ENCODE measurements at places on chromosomes 6 and 20.

DNA sequence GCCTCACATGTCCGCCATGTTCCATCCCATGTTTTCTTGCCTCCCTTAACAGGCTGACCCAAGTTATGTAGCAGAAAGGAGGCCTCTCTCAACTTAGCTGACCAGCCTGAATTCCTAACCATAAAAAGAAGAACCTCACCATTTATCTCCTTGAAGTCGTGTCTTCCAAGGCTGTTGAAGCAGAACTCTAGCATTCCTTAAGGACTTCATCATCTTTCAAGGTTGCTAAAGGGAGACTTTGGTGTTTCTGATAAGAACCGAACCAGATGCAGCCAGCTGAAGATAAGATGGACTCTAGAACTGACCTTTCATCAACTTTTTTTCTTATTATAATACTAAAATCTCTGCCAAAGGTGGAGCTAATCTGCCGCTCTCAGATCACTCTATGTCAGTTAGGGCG, 571.7 kb upstream of the SLC35B3 start:
- DNase-seq, result no peak

DNA sequence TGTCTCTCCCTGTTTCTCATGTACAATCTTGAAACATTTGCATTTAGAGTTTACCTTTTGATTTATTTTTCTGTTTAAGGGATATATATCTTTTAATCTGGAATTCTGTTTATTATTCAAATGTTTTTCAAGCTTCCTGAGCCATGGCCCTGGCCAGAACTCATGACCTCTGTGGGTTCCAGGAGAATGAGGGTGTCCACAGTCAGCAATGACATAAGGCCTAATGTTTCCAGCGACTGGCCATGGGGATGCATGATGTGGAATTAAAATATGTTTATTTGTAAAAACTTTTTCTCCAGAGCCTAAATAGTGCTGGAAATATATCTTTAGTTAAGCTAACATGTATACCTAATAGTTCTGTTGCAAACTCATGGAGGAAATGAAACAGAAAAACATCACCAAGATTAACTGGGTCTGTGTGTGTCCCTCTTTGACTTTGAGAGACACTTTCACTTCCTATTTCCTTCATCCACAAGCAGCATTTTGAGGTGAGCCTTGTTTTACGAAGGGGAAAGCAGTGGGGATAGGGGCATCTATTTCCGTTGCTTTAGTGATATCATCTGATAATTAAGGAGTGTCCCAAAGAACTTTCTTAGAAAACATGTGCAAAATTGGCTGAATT, 87.6 kb downstream of the SMOC2 start:
- no peak for DNase-seq

- peak; percentile 37 for DNase-seq
Measured at GRCh38 chr20:51542033-51542570, 417 bp downstream of the NFATC2 start.

GRCh38 chr20:21703717-21704407, 1.6 kb upstream of the PAX1 start:
- no peak for DNase-seq

- DNase-seq, result no peak
Measured at GRCh38 chr6:110990840-110991576, 9.2 kb downstream of the RPF2 start.

- DNase-seq, result no peak
Measured at GRCh38 chr20:19451923-19452295, 239.5 kb downstream of the SLC24A3 start.

GRCh38 chr6:136628996-136629395, 78.8 kb upstream of the MAP7 start:
- no peak for DNase-seq

- no peak for DNase-seq
Measured at GRCh38 chr6:157454762-157455714, 74.0 kb downstream of the ZDHHC14 start.

DNA sequence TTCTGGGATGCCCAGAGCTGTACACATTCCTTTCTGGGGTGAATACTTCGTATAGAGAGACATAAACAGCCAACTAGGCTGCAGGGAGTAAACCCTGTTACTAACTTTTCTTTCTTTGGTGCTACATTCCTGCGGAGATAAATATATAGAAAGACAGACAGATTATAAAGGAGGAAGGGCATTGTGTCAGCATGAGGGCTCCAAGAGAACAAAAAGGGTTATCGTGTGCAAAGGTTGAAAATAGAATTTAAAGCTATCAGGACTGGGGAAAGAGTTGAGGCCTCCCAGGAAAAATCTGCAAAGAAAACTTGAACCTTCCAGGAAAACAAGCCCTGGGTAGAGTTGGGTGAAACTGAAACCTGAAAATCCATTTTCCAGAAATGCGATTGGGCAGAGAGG, 68.0 kb downstream of the TMEM170B start:
- DNase-seq, result no peak

DNA sequence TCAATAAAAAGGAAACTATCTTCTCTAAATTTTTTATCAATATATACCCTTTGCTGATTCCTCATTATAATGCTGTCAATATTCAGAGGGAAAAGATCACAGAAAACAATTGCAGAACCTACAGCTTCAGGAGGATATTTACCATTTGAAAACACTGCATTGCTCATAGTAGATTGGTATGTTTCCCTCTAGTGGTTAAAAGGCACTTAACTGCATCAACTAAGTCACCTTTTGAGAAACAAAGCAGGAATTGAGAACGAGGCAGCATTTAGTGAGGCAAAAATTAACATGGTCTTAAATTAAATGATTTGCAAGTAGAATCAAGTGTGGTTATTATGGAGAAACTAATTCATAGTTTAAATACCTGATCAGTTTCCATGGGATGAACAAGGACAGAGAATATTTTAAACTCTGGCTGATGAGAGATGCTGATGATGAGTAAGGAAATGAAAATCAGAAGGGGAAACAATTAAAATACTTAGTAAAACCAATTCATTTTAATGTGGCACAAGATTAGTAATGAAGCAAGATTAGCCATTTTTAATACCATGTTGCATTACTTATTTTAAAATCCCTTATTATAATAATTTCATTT, 642.1 kb downstream of the EPHA7 start:
- DNase-seq, result no peak

GRCh38 chr6:149318581-149319286, 1.2 kb downstream of the TAB2 start:
- DNase-seq, result no peak
